ENCODE measurements at places on chromosomes 13 and 19. TPM values are rescaled to one million over a fixed set of nuclear protein-coding genes. Genes with fewer than 3 reads are reported as not detected.

CYP4F11 gene
- total RNA-seq: not detected

CHST8 gene
- 4.8 TPM for total RNA-seq

MRPL34 gene
- 87.9 TPM for total RNA-seq

PIP5K1C gene
- 21.1 TPM for total RNA-seq

LGALS7B gene
- not detected for total RNA-seq

BRCA2 gene
- 2.5 TPM for total RNA-seq

DNA sequence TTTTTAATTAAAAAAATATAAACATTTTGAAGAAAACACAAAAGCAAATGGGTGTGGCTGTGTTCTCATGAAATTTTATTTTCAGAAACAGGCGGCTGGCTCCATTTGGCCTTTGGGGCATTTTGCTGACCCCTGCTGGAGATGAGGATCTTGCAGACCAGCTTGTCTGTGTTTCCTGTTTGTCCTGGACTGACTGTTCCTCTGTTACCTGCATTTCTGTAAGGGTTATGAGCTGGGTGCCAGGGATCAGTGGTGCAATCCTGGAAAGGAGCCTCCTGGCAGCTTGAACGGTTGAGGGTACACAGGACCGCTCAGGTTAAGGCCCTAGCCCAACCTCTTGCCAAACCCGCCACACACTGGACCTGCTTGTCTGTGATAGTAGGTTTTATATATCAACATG is 49.9 kb downstream of the ZNF787 start:
- no peak for DNase-seq

DNA sequence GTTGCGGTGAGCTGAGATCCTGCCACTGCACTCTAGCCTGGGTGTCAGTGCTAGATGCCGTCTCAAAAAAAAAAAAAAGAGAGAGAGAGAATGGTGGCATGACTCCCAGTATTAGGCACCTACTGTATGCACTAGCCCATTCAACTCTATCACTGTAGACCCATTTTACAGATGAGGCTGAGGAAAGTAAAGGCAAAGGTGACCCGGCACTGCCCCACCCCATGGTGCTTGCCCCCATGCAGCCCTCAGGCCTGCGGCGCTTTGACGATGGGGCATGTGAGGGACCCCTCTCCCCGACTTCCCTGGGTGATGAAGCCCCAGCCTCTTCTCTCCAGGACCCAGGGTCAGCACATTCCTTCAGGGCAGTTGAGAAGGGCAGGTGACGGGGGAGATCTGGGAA is 7.3 kb downstream of the NPAS1 start:
- no peak for DNase-seq

GRCh38 chr13:43107780-43108179 is 84.4 kb downstream of the DNAJC15 start:
- DNase-seq: no peak

DNA sequence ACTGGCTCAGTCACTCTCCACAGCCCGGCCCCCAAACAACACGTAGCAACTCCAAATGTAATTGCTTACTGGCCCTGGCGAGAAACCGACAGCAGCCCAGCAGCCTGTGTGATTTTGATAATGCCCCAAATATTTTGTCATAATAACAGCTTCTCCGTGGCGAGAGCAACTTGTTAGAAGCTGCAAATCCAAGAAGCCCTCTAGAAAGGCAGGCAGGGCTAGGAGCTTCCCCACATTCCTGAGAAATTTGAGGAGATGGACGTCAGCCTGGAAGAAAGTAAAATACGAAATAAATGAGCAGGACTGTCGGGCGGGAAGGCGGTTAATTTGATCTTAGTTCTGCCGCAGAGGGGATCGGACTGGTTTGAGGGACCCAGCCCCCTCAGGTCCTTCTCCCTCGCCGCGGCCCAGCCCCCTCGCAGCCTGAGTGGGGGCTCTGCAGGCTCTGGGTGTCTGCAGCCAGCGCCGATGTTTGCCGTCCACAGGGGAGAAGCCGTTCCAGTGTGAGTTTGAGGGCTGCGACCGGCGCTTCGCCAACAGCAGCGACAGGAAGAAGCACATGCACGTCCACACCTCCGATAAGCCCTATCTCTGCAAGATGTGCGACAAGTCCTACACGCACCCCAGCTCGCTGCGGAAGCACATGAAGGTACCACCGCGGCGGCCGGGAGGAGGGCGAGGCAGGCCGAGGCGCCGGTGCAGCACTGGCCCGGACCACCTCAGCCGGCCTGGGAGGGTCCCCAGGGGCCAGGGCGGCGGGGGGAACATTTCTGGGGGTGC is 3.1 kb downstream of the ZIC2 start:
- no peak for DNase-seq

DNA sequence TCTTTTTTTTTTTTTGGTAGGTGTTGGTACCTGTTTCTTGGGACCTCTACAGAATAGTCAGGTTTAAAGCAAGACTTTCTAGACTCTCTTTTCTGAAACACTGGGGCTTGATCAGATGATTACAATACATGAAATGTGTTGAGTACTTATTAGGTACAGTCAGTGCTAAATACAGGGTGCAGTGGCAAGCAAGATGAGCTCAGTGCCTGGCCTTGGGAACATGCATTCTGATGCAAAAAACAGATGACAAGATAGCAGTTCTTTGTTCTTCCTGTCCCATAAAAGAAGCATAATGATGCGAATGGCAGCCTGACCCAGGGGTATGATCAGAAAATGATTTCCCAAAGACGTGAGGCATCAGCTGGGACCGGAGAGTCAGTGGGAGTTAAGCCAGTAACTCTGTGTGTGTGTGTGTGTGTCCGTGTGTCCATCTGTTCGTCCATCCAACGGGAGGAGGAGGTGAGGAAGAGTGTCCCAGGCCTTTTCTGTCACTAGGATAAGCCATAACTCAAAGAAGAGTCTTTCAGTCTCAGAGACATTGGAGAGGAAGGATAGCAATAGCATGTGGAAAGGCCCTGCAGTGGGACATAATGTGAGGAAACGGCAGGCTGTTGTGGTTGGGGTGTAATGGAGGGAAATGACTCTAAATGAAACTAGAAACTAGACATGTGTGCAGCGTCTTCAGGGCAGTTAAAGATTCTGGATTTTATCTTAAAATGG is 32.2 kb downstream of the SLAIN1 start:
- DNase-seq: no peak

DNA sequence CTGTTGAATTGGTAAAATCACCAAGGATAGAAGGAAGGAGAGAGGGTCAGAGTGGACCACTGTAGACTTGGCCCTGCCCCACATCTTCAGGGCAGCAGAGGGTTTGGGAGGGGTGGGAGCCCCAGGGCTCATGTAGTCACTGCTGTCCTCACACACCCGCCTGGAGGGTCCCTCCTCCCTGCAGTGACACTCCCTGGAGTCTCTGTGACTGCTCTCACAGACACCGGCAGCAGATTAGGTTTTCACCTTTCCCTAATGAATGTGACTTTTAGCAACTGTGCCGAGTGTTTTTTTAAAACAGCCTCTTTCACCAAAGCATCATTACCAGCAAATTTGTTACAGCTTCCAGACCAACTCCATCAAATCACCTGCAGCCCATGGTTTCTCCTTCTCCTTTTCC is 45.7 kb upstream of the CCNE1 start:
- no peak for DNase-seq

DNA sequence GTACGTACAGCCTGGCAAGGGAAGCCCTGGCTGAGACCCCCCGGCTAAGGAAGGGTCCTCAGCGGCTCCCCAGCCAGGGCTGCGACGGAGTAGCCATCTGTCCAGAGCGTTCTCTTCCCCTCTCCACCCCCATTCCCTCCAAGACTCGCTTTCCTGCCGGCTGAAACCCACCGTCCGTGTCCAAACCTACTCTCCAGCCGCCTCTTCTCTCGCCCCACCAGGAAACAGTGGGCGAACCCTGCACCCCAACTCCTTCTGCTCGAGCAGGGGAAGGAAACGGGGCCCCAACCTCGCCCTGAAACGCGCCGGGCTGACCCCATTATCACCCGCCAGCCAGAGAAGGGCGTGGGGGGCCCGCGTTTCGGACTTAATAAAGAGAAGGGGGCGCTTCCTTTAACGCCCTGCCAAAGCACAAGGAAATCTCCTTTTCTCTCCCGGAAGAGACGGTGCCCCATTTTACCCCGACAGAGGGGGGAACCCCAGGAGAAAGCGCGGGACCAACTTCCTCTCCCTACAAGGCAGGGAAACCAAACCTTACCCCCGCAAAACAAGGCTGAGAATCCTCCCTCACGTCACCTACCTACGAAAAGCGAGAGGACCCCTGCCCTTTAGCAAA is 2.5 kb downstream of the ZC3H4 start:
- DNase-seq: no peak

GRCh38 chr13:31462766-31463165 is 263.0 kb downstream of the B3GLCT start:
- no peak for DNase-seq

DNA sequence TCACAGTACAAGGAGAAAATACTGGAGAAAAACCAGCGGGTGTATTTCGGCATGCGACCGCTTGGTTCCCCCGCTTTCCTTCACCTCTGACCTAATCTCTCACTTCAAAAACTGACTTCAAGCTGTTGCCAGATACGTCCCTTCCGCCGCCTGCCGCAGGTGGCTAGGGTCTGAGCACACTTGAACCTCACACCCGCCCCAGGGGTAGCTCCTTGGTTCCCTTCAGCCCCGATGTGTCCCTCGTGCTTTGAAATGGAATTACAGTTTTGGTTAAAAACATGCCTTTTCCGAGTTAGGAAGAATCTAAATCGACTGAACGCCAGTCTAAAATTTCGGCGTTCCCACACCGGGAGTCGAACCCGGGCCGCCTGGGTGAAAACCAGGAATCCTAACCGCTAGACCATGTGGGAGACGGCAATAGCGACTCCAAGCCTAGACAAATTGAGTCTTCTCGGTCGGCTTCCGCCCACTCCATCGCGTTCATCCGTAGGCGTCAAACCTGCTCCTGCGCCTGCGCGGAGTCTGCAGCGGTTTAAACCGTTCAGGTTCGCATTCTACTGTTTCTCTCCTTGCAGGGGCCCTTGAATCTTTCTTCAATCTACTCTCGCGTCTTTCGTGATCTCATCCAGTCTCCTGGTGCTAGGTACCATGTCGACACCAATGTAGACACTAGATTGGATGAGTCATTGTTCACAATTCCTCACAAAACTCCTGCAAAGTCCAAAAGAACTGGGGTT is 71.5 kb downstream of the NUFIP1 start:
- peak; percentile 85 for DNase-seq

DNA sequence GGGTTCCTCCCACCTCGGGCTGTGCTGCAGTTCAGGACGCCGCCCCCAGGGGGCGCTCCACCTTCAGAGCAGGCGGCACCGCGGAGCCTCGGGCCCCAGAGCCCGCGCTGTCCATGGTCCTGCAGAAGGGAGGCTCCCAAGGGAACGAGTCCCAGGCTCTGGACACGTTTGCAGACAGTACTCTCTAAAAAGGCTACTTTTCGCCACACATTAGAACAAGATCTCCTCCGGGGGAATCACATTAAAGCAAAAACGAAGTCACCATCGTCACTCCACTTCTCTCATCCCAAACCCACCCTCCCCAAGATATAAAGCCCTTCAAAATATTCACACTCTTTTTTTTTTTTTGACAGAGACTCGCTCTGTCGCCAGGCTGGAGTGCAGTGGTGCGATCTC is 4.6 kb upstream of the SIGLEC10 start:
- DNase-seq: peak; percentile 92

- DNase-seq: no peak
Measured at GRCh38 chr19:1324249-1324805, 38.7 kb downstream of the EFNA2 start.

GRCh38 chr19:54152878-54153524 is 6.5 kb downstream of the LENG1 start:
- no peak for DNase-seq

GRCh38 chr19:38744874-38745273 is 600 bp upstream of the CAPN12 start:
- no peak for DNase-seq

DNA sequence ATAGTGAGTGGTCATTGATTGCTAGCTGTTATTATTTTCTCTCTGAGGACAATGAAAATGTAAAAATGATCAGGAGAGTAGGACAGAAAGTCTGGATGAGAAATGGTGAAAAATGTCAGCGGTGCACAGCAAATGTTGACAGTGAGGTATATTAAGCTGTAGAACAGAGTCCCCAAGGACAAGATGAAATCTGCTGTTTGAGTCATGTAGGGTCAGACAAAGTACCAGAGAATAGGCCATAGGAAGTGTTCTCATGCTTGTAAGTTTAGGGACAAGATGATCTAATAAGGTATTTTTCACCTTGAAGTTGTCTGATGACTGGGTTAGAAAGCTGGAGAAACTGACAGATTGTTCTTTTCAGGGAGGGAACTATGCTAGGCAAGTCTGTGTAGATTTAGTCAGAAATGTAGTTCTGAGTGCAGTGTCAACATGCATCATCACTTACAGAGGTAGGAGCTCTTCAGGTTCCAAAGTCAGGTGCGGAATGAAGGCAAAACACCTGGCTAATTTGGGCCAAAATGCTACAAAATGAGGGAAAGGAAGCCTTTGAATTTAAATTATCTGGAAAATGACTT is 369.3 kb downstream of the DLEU7 start:
- no peak for DNase-seq

DNA sequence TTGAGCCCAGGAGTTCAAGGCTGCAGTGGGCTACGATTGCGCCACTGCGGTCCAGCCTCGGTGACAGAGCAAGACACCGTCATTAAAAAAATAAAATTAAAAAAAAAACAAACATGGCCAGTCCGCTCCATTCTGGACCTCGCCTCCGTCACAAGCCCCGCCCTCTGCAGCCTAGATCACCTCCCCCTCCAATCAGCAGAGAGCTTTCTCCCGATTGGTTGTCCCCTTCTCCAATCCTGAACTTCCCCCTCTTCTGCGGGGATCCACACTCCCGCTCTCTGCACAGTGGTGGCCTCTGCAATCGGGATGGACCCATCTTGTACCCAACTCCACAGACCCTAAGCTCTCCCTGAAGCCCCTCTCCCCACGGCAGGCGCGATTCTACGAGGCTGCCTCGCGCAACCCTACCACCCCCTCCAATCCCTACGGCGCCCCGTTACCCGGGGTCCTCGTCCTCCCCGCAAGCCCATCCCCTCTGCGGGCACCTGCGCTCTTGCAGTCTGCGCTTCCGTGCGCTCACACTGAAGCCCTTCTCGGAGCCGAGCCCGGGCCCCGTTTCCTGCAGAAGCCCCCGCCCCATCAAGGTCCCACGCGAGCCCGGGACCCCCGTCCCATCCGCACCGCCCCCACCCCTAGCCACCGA is 540 bp downstream of the TMEM160 start:
- peak; percentile 62 for DNase-seq

DNA sequence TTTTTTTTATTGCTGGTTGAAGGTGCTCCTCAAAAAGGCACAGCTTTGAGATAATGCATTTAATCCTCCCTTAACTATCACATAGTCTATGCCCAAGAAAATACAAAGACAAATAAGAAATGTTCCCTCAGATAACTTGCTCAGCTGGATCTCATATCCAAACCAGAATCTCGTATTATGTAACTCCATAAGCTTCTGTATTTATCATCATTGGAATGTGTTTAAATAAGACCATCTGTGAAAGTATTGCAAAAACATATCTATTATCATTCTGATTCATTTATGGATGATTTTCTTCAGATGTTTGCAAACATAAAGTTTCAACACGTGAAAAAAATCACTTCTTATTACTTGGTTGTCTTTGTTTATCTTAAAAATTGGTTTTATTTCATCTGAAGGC is 190.9 kb downstream of the IRS2 start:
- DNase-seq: no peak

DNA sequence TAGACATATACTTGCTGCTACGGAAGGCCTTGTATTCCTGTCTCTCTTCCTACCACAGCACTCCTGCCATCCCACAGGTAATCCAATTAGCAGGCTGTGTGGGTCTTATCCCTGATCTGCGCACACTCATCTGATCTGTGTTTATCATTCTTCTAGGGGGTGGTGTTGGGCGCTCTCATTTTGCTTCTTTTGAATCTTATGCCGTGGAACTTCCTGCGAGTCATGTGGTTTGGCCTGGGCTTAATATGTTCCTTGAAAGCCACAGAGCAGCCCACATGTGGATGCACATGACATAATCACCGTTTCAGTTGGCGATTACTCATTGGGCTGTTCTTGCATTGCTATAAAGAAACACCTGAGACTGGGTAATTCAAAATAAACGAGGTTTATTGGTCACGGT is 7.5 kb downstream of the RASA3 start:
- DNase-seq: no peak

Measured in omental fat pad (tissue), 4 donors.